Endodermal cell (in vitro differentiated cells): ENCODE measurements at places on chromosomes 13 and 19.

DNA sequence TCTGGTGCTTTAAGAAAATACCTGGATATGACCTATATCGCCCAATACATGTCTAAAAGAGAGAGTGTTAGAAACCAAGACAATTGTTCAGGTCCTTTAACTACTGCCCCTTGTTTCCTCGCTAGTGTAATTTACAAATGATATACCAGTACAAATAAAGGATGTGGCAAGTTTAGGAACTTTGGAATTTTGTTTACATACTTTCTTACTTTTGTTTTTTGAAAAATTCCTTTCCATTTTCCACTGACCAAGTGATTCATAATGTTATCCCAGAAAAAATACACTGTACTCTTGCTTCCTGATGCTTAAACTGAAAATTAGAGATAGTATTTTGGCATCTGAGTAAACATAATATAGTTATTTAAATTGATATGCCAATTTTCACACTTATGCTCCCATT is 96.8 kb upstream of the CSNK1A1L start:
- DNase-seq: no peak

DNA sequence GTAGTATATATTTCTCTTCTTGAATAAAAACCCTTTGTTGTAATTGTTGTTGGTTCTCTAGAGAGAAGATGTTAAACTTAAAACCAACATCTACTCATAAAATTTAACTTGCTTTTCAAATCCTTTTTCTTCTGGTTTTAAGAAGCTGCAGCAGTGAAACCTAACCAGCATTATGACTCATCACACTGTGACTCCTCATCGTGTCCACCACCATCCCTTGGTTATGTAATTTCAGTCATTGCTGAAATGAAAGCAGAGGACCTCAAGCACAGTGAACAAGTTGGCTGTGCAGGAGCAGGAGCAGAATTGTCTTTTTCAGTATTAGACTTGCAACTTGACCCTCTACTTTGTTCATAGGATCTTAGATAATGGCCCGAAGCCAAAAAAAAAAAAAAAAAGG is 64.9 kb upstream of the HTR2A start:
- no peak for DNase-seq

GRCh38 chr13:41383386-41383785 is 72.3 kb downstream of the NAA16 start:
- no peak for DNase-seq

GRCh38 chr19:2982983-2983350 is 5.6 kb downstream of the TLE6 start:
- DNase-seq: peak; percentile 59

DNA sequence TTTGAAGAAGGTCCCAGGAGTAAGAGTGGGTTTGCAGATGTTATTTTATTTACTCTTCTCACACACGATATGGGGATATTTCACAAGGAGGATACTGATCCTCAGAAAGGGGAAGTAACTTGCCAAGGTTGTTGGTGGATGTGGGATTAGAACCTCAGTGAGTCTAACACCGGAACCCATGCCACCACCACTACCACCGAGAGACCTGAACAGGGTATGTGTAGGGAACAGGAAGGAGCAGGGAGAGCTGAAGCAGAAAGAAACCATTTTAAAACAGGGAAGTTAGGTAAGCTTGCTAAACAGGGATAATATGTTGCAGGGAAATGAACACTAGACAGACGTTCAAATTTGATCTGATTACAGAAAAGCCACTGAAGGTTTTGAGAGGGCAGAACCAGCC is 11.6 kb upstream of the CEACAM3 start:
- DNase-seq: no peak

GRCh38 chr13:102555914-102556553 is 40.8 kb upstream of the TPP2 start:
- no peak for DNase-seq

DNA sequence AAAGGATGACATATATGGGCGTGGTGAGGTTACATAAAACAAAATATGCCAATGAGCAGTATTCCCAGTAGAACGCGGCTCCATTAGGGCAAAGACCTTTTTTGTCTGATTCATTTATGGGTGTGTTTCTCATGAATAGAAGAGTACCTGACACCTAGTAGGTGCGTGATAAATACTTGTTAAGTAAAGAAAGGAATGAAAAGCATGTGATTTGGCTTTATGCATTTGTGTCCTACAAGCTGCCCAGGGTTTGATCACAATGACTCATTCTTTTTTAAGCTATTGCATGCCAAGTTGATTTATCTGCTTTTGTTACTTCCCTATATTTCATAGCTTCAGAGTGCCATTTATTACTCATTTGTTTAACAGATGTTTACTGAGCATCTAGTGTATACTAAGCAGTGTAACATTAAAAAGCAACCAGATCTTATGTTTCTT is 19.1 kb upstream of the KCTD4 start:
- DNase-seq: no peak

DNA sequence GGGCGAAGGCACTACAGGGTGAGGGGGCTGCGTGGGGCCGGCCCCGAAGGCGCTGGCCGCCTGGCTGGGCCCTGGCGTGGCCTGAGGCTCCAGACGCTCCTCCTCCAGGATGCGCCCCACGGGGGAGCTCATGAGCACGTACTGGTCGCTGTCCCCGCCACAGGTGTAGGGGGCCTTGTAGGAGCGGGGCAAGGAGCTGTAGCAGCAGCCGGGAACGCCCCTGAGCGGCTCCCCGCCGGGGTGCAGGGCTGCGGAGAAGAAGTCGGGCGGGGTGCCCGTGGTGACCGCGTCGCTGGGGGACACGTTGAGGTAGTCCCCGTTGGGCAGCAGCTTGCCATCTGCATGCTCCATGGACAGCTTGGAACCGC is 3.0 kb downstream of the IRS2 start:
- peak; percentile 87 for DNase-seq

- no peak for DNase-seq
These were observed 60.9 kb downstream of the WDFY2 start for GRCh38 chr13:51645154-51645650.

- no peak for DNase-seq
These were observed 43.1 kb upstream of the CNMD start for GRCh38 chr13:52782471-52783448.

DNA sequence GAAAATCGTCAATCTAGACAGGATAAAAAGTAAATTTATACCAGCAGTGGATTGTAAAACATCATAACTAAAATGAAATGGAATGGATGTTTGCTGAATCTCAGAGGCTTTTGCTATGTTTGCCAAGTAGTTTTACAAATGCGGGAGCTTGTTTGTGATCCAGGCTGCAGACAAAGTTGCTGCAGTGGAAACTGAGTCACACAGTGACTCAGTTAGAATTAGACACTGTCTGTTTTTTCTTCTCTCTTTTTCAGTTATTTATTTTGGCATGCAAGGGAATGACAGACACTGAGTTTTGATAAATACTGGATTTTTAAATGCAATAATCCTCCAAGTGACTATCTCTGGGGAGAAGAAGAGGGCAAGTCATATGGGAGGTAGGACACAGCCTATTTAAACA is 4.6 kb upstream of the PNMA8A start:
- no peak for DNase-seq

DNA sequence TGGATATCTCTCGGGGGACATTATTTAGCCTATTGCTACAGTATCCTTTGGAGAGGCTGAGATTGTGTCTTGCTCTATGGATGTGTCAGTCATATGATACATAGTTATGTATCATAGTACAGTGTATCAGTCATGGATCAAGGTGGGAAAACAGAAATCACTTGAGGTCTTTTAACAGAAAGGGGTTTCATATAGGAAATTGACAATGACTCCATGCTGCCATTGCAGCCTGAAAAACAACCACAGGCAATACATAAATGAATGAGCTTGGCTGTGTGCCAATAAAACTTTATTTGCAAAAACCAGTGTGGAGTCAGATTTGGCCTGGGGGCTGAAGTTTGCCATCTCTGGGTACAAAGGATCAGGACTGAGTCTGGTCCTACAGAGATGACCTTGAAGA is 35.4 kb downstream of the COLGALT1 start:
- no peak for DNase-seq

- no peak for DNase-seq
These were observed 299.0 kb downstream of the KLF12 start for GRCh38 chr13:73835138-73835721.

DNA sequence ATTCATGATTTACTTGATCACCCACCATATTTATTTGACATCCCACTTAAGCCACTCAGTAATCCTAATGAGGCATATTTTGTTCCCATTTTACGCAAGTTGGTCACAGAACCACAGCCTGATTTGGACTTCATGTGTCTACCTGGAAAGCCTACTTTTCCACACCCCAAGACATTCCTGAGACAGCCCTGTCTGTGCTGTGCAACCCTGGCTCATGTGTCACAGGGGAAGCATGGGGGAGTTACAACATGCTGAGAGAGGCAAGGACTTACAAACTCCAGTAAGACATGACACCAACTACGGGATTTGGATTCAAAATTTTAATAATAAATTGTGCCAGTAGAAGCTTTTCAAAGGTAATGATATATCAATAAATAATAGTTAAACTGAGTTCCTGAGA is 70.2 kb upstream of the XPO4 start:
- no peak for DNase-seq

GRCh38 chr19:45250832-45251451 is at the start of gene MARK4:
Gene MARK4, plus strand, starts transcription at chr19:45251271. Its CDS starts 318 bp downstream, at chr19:45251589.
- peak; percentile 82 for DNase-seq

DNA sequence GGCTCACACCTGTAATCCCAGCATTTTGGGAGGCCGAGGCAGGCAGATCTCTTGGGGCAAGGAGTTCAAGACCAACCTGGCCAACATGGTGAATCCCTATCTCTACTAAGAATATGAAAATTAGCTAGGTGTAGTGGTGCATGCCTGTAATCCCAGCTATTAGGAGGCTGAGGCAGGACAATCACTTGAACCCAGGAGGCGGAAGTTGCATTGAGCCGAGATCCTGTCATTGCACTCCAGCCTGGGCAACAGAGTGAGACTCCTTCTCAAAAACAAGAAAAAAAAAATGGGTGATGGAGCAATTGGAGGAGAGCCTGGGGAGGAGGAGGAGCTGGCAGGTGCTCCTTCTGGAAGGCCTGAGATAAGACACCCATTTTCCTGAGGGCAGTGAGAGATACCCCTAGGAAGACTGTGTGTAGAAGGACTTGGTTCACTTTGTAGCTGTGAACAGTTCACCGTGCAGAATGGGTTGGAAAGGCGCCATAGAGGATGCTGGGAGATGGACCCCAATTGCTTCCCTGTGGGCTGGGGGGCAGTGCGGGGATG is 8.7 kb upstream of the CARM1 start:
- DNase-seq: no peak

- DNase-seq: no peak
These were observed 118.1 kb downstream of the TNFRSF19 start for GRCh38 chr13:23688336-23688735.

- DNase-seq: no peak
These were observed 2.3 kb downstream of the PRKD2 start for GRCh38 chr19:46714444-46715106.

DNA sequence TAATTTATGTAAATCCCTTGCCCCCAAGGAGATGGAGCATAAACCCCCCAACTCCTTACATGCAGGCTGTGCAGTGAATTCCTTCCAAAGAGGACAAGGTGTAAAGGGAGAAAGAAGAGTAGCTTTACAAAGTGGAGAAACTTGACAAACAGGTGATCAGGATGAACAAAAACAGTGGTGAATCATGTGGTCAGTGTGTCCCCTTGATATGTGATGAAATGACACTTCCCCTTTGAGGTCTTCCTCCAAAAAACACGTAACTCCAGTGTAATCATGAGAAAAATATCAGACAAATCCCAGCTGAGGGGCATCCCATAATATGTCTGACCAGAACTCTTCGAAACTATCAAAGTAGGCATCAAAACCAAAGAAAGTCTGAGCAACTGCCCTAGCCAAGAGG is 29.5 kb upstream of the AKT2 start:
- DNase-seq: no peak

DNA sequence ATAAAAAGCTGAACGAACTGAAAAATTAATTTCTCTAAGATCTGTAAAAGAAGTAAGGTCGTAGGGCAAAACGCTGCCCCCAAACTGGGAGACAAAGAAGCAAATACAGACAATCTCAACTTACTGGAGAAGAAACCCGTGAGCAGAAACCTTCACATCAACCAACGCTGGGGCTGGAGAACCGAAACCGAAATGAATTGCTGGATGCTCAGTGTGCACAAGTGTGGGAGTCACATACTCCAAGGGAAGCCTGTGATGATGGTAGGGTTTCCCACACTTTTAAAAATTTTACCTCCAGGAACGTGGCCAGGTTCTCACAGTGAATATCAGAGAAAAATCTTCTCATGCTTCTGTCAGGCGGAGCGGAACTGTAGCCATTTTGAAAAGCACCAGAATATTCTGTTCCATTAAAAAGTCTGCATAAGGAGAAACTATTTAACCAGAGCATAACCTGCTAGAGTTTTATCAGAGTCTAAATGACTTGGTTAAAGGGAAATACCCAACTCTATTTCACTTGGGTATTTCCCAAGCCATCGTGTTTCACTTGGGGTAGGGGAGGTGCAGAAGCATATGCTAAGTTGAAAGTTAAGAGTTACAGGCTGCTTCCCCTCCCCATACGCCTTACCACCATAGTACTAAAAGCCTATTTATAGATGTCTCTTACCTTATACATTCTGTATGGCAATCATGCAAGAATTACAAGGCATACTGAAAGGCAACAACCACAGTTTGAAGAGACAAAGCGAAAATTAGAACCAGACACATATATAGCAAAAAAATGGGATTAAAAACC is 110.5 kb upstream of the SLITRK1 start:
- no peak for DNase-seq
